ENCODE measurements at places on chromosomes 4 and X. TPM values are rescaled to one million over a fixed set of nuclear protein-coding genes. Genes with fewer than 3 reads are reported as not detected.
A peak's percentile ranks its signal among the peaks of the same experiment; 100 is the strongest.

Gene NUDT11
- 0.74 TPM for total RNA-seq

Gene TRIM75
- not detected for total RNA-seq

Gene CPZ
- not detected for total RNA-seq

Gene TRIML1
- not detected for total RNA-seq

Gene MAGEB17
- total RNA-seq: not detected

Gene CXCL1
- 11.4 TPM for total RNA-seq

DNA sequence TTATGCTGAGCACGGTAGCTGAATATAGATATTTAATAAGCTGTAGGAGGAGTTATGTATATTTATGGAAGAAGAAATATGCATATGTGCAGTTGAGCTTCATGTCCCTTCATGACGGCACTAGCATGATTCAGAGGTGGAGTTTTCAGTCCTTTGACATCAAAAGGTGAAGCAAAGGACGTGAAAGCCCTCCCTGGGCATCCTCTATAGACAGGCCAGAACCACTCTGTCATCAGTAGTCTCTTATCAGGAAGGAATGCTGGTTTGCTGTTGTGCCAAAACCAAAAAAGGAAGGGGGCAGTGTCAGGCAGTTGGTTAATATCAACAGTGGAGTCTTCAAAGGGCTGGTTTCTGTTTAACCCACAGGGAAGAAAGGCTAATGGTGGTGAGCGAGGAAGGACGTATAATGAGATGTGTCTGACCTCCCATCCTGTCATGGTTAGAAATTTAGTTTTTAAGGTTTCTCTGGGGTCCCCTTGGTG lies 23.5 kb upstream of the IL2 start:
- no peak for DNase-seq

Gene GPC4
- 0.14 TPM for total RNA-seq

DNA sequence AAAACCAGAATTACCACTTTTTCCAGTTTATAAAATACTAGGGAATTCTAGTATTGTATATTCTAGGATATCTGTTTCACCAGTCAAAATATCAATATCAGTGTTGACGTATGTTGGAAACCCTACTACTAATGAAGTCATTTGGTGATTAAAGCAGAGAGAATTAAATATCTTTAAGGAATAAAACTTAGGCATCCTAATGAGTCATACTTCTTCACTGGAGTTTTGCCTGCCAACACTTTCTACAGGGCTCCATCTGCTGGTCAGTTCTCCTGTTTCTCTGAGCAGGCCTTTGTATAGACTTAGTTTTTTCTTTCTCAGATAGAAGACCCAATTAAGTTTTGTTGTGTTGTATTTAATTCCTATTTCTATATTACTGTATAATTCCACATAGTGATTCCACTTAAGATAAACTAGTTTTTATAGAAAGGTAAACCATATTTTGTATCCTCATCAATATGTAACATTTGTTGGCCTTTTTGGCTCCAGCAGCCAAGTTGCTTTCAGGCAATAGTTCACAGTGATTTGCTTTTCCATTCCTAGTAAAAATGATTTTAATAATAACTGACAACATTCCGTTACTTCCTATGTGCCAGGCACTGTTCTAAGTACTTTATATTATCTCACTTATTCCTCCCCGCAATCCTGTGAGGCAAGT lies 3.5 kb downstream of the AP1AR start:
- peak; percentile 91 for DNase-seq

DNA sequence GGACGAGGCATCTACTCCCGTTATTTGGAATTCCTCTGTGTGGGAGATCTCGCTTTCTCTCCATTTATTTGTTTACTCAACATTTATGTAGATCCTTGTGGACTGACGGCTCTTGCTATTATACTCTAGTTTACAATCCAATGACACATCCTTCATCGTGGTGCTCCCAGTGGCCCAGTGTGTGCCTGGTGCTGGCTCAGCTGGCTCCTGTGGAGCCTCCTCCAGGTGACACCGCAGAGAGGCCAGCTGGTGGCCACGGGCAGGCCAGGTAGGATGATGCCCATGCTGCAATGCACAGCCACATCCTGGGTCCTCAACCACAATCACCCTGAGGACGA lies 84.0 kb upstream of the AFAP1 start:
- DNase-seq: no peak

Gene PRKG2
- total RNA-seq: not detected

DNA sequence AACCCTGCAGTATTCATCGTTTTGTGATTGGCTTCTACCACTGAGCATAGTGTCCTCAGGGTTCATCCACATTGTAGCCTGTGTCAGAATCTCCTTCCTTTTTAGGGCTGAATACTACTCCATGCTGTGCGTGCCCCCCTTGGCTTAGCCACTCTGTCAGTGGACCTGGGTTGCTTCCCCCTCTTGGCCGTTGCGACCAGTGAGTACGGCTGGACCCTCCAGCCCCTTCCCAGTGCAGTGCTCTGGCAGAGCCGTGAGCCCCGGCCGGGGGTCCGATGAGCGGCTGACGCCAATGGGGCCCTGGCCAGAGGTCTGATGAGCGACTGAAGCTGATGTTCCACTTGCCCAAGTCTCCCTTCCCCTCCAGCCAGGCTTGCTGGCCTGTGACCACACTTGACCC lies 6.9 kb downstream of the BLOC1S4 start:
- DNase-seq: no peak

GRCh38 chr4:86657910-86658309 lies 63.8 kb downstream of the PTPN13 start:
- DNase-seq: no peak

- DNase-seq: no peak
Observed at GRCh38 chr4:151013491-151013890, 1.6 kb downstream of the LRBA start.

- no peak for DNase-seq
Observed at GRCh38 chr4:43716721-43717395, 731.8 kb downstream of the KCTD8 start.

DNA sequence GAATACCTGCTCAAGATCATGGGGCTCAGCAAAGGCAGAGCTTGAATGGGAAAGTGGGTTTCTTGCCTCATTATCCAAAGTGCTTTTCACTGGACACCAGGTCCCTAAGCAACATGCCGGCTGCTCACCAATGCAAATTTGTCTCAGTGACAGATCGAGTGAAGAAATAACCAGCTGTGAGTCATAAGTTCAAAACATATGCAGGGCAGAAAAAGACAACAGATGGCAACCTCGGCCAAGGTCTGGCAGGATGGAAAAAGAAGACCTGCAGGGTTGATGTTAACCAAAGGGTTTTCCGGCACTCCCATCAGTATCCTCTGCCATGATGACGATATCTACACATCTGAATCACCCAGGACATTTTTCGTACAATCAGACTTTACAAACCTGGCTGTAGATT lies 124.1 kb downstream of the AFAP1 start:
- DNase-seq: peak; percentile 76

Gene GLRB
- total RNA-seq: 17.5 TPM

Measured in dermis blood vessel endothelial cell (primary cell).